ENCODE measurements at places on chromosomes 11 and 22.

DNA sequence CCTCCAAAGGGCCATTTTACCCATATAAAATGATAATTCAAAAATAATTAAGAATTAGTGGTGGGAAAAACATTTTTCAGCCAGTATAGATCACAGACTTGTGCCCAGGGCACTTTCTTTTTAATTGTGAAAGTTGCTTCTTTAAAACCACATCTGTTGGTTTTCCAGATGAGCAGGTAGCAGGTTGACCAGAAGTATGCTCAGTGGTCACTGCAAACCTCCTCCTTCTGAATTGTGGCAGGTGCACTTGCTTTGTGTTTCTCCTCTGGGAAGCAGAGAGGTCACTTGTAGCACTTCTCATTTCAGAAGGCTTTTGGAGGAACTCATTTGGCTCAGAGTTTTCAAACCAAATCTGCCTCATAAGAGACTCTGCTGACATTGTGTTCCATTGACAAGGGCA is 24.6 kb upstream of the CWF19L2 start:
- DNase-seq = no peak

- DNase-seq = no peak
These were observed 85.0 kb downstream of the ATG16L2 start for GRCh38 chr11:72899238-72899637.

DNA sequence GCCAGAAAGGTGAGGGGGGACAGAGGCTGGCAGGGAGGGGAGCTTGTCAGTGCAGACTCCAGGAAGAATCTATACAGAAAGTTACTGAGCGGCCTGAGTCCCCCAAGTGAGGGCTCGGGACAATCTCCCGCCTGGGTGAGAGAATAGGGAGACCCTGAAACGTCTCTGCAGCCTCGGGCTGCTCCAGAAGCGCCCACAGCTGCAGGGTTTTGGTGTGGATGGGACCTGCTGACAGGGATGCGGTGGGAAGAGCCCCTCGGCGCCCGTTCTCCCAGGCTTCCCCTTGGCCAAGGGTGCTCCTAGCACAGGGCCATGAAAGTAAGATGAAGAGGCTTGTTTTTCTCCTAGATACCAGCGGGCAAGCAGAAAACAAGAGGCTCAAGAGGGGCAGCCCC is 743 bp upstream of the RCE1 start:
- no peak for DNase-seq

- DNase-seq = no peak
These were observed 6.3 kb upstream of the SH3BP1 start for GRCh38 chr22:37633089-37633624.

GRCh38 chr11:16609769-16610168 is 128.7 kb upstream of the C11orf58 start:
- no peak for DNase-seq

GRCh38 chr22:44936201-44936600 is 73.6 kb downstream of the PHF21B start:
- DNase-seq = no peak

DNA sequence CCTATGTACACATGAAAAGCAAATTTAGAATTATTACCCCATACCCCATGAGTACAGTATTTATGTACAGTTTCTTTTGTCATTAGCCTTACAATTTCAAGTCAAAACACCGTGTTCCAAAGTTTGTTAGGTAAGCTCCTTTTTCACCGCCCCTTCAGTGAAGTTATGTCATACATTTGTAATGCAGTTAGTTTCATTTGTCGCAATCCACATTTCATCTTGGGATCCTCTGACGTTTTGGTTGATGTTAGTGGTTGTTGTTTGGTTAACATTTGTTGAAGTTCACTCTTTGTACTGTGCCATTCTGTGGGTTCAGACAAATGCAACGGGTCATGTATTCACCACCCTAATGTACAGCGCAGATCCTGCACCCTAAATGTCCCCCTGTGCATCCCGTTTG is 45.2 kb downstream of the ARHGEF12 start:
- DNase-seq = no peak

GRCh38 chr11:128417607-128418324 is 169.6 kb downstream of the ETS1 start:
- peak; percentile 43 for DNase-seq

- no peak for DNase-seq
These were observed 80.2 kb upstream of the NARS2 start for GRCh38 chr11:78654866-78655265.

Data from A172 (cell line).